ENCODE measurements at places on chromosomes 11 and 22. TPM values are rescaled to one million over a fixed set of nuclear protein-coding genes. Genes with fewer than 3 reads are reported as not detected.

APOBEC3F gene
- 25.8 TPM for total RNA-seq

SMC1B gene
- 0.93 TPM for total RNA-seq

GGTLC2 gene
- not detected for total RNA-seq

SLC22A6 gene
- not detected for total RNA-seq

IL10RA gene
- total RNA-seq = 31.6 TPM

OR51B5 gene
- total RNA-seq = not detected

HBG2 gene
- not detected for total RNA-seq

CSKMT gene
- 34.4 TPM for total RNA-seq

ALX4 gene
- not detected for total RNA-seq

DGAT2 gene
- 3.9 TPM for total RNA-seq

DNA sequence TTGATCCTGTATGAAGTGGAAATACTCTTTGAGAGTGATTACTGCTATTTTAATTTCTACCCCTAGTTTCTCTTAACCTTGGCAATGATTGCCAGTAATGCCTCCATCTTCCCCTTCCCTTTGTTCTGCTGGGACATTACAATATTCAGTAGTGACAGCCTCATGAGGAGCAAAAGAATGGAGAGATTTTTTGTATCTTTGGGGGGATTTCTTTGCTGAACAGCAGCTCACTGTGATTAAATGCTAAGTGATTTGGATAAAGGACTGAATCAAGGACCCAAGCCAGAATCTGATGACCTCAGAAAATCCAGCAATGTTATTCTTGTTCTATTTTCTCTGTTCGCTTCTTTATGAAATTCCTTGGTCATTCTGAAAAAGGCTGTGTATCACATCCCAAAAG is 7.0 kb upstream of the SLC1A2 start:
- no peak for DNase-seq

- no peak for DNase-seq
Observed at GRCh38 chr11:118152552-118153471, at the start of gene SCN4B. Gene SCN4B, minus strand, starts transcription at chr11:118152823. Its CDS starts 150 bp downstream, at chr11:118152673.

GRCh38 chr11:44271286-44271685 is 38.7 kb downstream of the ALX4 start:
- peak; percentile 25 for DNase-seq

GRCh38 chr11:36251823-36252222 is 37.4 kb downstream of the COMMD9 start:
- no peak for DNase-seq

DNA sequence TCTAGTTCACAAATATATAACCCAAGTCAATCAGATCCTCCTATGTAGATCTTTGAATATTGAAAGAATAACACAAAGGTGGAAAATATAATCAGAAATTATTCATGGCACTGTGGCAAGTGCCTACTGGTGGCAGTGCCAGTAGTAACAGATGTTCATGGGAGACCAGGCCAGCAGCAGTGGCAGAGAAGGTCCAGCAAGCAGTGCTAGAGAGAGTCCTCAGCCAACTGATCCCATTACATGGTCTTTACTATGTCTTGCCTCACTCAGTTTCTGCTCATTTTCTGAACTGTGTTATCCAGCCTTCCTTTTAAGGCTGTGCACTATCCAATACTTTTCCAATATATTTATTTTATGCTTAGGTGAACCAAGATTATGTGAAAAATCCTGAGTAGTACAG is 124.9 kb downstream of the MRTFA start:
- DNase-seq = no peak

DNA sequence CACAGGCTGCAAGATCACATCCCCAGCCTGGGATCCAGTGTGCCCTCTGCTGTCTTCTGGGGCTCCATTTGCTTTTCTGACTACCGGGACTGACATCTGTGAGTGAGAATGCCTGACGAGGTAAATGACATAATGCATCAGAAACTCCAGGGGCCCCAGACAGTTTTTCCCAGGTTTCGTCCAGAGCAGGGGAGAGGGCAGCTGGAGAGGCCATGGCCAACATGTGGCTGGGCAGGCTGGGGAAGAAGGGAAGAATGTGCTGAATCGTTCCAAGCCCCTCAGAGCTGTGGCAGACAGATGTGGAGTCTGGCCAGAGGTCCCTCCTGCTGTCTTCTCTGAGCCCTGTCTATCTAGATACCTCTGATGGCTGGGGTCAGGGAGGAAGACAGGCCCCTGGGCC is 163.9 kb downstream of the TRIM29 start:
- DNase-seq = no peak

- no peak for DNase-seq
Observed at GRCh38 chr11:19919050-19919561, 206.5 kb downstream of the NAV2 start.

DNA sequence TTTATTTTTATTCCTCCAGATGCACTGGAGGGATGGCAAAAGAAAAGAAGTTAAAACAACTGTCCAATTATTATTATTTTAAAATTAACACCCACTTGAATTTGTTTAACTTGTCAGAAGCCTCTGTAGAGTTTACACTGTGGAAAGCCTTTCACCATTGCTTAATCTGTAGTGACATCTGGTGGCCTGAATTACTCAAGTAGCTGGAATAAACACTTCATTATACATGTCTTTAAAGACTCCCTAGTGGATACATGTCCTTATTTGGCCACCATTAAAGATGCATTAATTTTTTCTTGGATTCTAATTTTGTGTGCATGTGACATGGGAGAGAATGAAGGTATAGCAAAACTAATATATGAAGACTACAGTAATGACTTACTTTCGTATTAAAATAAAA is 1496.5 kb downstream of the FAM181B start:
- DNase-seq = no peak

DNA sequence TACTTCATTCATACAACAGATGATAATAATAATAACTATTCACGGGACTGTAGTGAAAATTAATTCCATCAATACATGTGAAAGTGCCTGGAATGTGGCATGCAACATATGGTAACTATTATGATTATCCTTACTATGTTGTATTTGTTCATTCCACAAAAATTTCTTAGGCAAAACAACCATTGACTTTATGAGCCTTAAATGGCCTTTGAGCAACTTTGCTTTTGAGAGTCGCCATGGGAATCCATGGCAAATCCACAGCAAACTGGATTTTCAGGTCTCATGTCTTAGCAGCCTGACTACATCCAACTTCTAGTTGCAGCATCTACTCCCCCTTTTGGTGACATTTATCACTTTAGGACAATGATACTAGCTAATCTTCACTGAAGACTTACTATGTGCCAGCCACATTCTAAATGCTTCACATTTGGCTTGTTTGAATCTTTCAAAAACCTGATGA is 56.8 kb downstream of the SLC1A2 start:
- no peak for DNase-seq

GRCh38 chr11:43486141-43486540 is 127.4 kb downstream of the TTC17 start:
- DNase-seq = no peak

DNA sequence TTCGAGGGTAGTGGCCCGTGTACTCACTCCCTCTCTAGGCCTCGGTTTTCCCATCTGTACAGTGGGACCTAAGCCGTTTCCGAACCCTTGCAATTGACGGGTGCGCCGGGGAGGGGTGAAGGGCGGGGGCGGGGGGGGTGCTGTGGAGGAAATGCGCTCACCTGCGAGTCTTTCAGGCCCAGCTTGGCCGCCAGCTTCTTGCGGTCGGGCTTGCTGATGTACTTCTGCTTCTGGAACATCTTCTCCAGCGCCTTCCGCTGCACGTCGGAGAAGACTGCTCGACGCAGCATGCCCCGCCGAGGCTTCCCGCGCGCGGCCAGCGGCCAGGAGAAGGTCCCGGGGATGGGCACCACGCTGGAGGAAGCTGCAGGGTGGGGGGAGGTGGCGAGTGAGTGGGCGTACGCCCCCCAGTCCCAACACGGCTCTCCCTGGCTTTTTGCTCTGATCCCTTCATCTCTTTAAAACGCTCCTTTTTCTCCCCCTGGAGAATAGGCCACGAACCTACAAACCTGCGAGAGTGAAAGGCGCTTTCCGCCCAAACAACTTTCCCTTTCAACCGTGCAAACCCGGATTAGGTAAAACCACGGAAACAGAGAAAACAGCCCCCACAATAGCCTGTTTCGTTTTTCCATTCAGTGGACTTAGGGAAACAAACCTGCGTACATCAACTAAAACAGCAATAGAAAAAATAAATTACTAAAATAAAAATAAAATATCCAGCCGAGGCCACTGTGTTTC is 3.2 kb downstream of the DBX1 start:
- DNase-seq = no peak

DNA sequence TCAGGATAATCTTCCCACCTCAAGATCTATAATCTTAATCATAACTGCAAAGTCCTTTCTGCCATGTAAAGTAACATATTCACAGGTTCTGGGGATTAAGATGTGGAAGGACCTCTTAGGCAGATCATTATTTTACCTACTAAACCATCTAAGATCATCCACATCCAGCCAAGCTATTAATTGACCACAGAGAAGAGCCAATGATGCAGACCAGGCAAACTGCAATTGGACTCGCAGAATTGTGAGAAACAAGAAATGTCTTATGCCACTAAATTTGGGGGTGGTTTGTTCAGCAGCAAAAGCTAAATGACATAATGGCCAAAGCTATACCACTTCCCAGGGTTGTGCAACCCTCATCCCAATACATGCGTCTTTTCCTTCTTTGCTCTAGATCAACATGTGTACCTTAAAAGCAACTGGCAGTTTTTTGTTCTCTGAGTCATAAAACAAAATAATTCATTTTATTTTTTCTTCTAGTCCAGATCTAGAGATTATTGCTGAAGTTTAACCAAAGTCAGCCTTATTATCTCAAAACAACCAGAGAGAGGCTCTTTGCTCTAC is 88.7 kb upstream of the CHRM4 start:
- no peak for DNase-seq

GRCh38 chr22:49554296-49554625 is 273.4 kb downstream of the BRD1 start:
- no peak for DNase-seq

- DNase-seq = peak; percentile 25
Observed at GRCh38 chr22:49203859-49204598, 623.6 kb downstream of the BRD1 start.

- peak; percentile 56 for DNase-seq
Observed at GRCh38 chr11:61955422-61956135, 5.4 kb downstream of the BEST1 start.

GRCh38 chr11:127472505-127472904 is 471.9 kb upstream of the KIRREL3 start:
- DNase-seq = no peak

DNA sequence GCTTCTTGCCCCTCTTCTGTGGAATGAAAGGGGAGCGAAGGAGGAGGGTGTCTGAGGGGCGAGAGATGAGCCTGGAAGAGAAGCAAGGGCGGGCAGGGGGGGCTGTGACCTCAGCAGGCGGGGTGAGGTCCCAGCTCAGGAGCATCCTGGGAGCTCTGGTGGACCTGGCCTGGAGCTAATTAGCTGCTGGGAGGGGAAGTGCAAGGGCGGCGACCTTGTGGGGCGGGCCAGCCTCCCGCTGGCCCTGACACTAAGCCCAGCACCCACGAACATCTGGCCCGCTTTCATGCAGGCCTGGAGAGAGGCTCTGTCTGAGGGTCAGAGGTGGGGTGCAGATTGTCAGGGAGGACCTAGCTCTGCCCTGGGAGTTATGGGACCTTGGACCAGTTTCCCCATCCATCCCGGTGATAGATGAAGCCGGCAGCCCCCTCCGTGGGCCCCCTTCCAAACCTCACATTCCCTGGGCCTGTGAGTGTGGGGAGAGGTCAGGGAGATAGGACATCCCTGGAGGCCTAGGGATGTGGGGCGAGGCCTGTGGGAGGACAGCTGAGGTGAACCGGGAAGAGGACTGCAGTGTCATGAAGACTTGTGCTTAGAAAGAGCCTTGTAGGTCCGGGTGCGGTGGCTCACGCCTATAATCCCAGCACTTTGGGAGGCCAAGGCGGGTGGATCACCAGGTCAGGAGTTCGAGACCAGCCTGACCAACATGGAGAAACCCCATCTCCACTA is 28.5 kb upstream of the CD82 start:
- DNase-seq = no peak

DNA sequence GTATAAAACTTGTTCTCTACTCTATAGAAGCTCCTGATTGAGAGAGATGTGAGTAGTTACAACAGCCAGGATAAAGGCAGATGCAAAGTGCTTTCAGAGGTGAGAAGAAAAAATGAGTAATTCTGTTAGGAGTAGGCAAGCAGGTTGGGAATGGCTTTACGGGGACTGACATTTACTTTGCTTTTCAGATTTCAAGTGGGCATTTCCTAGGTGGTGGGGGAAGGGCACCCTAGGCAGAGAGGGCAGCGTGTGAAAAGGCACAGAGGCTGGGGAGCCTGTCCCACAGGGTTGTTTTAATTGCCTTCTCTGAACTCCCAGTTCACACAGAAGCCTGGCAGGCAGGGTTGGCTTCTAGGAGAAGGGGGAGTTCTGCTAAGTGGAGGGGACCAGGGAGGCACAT is 106.5 kb downstream of the NAV2 start:
- DNase-seq = no peak

DNA sequence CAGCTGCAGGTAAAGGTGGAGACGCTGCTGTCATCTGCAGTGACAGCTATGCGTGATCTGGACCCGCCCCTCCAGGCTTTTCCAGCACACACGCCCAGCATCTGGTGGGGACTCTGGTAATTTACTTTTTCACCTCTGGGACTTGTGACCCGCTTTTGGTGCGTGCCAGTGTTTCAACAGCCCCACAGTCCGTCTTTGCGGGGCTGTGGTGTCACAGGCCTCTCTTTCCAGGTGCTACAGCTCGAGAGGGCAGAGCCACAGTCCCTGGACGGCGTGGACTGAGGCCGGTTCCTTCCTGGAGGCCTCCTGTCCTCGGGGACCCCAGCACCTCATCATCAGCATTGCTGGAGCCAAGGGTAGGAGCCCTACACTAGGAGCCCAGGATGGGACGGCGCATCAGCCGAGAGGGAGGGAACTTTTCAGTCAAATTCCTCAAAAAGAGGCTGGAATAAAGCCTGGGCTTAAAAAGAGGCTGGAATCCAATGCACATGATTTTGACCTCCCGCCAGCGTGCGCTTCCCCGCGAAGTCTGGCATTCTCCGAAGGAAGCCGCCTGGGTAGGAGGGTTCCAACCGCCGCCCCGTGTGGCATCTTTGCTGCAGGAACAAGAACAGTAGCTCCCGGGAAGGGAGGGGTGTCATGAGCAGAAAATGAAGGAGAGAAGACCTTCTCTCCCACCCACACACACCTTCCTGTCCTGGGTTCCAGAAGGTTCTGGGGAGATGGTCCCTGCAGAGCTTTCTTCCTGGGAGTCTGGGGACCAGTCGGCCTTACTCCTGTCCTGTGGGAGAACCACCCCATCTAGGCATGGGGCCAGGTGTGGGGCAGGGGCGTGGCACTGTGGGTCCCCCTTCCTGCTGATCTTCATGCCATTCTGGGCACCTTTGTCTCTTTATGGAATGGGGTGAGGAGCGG is 25.7 kb upstream of the KRTAP5-7 start:
- no peak for DNase-seq

DNA sequence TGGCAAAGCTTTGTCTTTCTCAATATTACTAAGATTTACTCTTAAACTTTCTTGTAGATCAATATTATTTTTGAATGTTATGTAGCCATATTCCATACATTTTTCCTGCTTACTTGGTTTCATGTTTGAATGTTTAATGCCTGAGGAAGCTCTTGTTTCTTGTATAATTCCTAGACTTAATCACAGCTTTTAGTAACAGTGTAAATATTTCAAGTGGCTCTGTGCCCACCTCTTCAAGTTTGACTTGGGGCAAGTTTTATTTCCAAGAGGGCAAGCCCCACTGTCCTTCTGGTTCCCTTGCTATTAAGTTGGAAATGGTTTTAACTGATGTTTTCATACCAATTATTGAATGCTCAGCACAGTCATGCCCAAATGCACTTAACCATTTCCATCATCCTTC is 1004.1 kb downstream of the OPCML start:
- no peak for DNase-seq
